Cortex of kidney (tissue), 1 donor: ENCODE measurements at places on chromosomes 16 and 17.

- no peak for DNase-seq
These were observed 7.9 kb upstream of the MON1B start for GRCh38 chr16:77183137-77183536.

GRCh38 chr17:28612936-28613872, 781 bp downstream of the RSKR start:
- DNase-seq = no peak

- DNase-seq = no peak
These were observed 66.2 kb upstream of the CACNG3 start for GRCh38 chr16:24189941-24190340.

DNA sequence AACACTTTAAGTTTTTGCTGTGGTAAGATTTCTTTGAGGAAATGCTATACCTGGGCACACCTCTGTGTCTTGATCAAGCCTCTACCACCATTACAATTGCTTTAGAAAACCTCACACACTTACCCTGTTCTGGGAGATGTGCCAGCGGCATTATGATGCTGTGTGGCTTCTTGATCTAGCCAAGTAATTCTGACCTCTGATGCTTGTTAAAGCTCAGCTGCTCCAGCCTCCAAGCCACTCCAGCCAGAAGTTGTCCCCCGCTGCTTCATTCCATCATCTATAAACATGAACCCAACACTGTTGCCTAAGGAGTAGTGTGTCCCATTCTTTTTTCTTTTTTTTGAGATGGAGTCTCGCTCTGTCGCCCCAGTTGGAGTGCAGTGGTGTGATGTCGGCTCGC, 60.1 kb downstream of the CYLD start:
- DNase-seq = no peak

DNA sequence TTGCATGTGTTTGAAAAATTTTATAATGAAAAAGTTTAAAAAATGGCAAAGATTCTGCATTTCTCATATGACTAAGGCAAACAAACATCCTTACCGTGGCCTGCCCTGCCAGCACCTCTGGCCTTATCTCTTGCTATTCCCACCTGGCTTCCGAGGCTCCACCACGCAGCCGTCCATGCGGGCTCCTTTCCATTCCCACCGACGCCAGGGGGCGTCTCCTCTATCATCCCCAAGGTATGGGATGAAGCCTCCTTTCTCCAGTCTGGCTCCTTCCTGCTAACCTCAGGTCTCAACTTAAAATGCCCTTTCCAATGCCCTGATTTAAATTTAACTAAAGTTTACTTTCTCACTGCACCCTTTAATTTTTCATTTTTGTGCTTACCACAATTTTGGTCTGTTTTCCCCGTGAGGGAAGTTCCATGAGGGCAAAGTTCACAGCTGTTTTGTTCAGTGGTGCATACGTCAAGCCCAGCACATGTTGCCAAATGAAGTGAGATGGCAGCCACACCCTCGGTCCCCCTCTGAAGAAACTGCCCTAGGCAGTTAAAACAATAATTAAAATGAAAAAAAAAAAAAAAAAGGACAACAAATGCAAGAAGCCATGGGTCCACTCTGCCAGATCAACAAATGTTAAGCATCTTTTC, 13.3 kb upstream of the SDK2 start:
- no peak for DNase-seq

GRCh38 chr17:65918500-65918899, 273.4 kb downstream of the CEP112 start:
- DNase-seq = no peak

- DNase-seq = no peak
These were observed 161.4 kb downstream of the GRIN2A start for GRCh38 chr16:10020866-10021265.

DNA sequence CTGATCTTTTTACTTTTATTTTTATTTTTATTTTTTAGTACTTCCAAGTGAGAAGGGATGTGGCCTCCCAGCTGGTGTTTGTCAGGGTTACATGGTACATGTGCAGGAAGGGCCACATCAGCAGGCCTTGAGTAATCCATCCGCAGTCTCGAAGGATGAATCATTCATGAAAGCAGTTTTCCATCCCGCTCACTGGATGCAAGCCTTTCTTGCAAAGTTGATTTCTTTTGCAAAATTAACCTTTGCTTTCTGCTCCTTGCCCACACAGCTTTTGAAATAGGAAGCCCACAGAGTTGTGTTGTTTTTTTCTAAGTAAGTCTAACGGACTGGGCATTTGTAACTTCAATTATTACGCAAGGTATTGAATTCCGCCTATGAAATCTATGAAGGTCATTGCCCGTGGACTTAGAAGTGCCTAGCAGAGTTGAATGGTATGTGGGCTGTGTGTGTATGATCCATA, 157.4 kb downstream of the PRKCA start:
- no peak for DNase-seq

DNA sequence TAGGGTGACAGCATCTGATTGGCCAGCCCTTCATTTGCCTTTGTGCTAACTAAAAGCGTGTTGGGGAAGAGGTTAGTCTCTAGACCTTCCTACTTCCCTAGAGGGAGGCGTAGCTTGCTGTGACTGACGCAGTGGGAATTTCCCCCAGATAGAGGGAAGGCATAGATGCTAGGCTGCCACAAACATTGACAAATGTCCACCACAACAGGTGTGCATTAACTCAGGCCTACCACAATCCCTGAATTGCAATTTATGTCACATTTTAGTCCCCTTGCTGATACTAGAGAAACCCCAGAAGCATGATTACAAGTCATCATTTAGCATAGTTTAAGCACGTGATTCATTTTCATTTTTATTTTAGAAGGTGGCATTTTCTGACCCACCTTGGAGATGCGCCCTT, 76.3 kb upstream of the WSB1 start:
- DNase-seq = no peak

DNA sequence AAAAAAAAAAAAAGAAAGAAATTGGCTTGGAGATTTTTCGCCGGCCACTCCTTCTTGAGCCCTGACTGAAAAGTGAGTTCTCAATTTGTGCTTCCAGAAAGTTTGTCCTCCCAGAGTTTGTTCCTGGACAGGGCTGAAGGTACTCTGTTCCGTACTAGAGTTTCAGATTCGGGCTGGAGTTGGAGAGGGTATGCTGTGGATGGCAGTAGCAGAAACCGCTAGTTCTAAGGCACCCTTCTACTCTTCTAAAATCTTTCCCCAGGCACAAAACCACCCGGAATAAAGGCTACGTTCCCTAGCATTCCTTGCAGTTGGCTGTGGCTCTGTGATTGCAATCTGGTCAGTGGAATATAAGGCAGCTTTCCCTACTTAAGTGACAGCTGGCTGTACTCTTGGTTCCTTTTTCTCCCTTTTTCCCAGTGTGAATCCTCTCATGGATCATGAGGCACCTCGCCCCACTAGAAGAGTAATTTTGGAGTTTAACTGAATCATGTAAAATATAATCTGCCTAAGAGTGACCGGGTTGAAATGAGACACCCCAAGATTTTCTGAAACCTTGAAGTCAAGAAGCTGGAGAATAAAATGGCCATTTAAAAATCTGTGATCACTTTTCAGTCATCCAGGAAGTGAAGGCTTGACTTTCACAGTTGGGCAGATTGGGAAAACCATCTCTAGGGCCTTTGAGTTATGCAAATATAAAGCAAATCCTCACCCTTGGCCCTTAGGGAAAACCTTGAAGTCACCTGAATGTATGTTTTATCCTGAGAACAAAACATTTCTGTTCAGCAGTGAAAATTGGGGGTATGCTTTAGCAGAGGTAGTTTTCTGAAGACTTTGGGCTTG, 901 bp upstream of the HEATR6 start:
- no peak for DNase-seq

GRCh38 chr16:24846548-24847357, 990 bp downstream of the SLC5A11 start:
- no peak for DNase-seq

DNA sequence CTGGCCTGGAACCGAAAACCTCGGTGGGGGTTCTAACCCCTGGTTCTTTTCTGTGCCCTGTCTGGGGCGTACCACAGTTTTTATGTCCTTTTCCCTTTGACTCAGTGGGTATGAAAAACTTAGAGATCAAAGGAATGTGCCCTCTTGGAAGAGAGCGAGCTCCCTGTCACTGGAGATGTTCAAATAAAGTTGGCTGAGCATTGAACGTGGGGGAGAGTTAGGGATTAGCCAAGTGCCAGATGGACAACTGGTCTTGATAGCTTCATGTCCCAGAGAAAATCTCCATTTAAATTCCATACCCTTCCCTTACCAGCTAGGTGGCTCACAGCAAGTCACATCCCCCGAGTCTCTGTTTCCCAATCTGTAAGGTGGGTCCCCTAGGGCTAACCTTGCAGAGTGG, 9.5 kb downstream of the ADGRG1 start:
- DNase-seq = no peak

- no peak for DNase-seq
These were observed 14.4 kb downstream of the NTAN1 start for GRCh38 chr16:15041271-15042004.

DNA sequence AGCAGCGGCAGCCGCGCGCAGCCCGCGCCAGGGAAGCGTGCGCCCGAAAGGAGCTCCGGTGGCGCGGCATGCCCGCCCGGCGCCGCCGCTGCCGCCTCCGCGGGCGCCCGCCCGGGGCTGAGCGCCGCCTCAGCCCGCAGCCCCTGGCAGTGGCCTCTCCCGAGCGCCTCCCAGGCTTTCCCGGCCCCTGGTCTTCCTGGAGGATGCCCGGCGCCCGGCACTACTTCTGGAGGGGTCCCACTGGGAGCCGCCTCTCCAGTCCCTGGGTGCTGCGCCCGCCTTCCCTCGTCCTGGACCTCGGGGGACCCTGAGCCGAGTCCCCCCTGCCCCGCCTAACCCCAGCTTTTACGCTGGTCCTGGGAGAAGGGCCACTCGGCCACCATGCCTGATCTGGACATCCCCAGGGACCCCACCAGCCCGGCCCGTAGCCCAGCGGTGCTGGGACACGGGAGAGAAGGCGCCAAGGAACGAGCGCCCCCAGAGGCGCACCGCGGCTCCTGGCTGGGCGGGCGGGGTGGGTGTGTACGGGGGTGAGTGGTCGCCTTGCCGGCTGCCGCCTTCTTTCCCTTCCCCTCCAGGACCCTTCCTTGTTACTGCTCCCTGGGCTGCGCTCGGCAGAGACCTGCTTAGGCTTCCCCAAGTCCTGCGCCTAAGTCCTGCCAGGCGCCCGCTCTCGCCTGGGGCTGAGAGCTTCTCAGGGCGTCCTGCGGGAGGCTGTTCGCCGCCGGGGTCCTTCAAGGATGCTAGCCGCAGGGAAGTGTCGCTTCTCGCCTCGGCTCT, 704 bp downstream of the ASIC2 start:
- DNase-seq = no peak

DNA sequence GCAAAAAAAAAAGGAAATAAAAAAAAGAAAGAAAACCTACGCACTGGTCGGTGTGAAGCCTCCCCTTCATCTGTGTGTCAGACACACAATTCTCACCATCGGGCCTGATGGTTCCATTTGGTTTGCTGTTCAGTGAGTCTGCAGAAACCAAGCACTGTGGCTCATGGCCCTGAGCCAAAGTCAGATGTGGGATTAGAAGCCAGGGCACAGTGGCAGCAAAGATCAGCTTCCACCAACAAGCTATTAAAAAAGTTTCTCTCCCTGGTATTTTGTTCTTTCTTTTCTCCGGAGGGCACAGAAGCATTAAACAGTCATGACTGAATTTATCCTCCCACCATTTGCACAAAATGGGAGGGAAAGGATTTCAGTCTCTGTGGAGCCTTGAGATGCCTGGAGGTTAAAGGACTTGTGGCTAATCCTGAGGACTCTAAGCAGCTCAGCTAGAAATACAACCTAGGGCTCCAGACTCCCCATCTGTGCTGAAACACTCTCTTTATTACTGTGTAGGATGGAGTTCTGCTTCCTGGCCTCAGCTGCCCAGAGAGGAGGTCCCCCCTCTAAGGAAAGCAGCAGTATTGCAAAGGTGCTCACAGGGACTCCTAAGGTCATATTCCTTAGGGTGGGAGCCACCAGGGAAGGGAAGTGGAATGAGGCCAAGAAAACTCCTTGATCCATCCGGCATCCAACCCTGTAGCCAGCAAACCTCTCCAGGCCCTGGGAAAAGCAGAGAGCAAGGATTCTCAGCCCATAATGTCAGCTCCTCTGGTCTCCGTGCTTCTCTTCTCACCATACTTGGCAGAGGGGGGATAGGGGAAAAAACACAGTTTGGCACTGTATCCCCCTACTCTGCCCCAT, 28.2 kb downstream of the SLC39A11 start:
- no peak for DNase-seq

GRCh38 chr17:9809409-9809808, 12.5 kb downstream of the GSG1L2 start:
- DNase-seq = no peak

- DNase-seq = no peak
These were observed 123.9 kb upstream of the GNAO1 start for GRCh38 chr16:56067406-56067805.

DNA sequence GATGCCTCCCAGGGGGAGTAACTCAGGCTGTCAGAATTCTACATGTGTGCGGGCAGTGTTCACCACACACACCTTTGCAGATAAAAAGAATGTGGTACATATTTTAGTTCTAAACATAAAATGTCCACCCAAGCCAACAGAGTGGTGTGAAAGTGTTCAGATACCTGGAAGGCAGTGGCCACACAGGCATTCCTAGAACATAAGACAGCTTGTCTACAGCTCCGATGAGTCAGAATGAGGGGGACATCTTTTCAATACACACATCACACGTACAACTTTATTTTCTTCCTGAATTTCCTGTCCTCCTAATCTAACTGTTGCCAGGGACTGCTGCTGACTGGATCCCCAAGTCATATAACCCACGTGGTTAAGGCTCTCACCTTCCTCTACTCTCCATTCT, 142.3 kb downstream of the ZFHX3 start:
- no peak for DNase-seq

- DNase-seq = no peak
These were observed 204.0 kb upstream of the CCL2 start for GRCh38 chr17:34051046-34051445.

GRCh38 chr17:17989081-17989480, 16.4 kb downstream of the DRC3 start:
- DNase-seq = no peak

DNA sequence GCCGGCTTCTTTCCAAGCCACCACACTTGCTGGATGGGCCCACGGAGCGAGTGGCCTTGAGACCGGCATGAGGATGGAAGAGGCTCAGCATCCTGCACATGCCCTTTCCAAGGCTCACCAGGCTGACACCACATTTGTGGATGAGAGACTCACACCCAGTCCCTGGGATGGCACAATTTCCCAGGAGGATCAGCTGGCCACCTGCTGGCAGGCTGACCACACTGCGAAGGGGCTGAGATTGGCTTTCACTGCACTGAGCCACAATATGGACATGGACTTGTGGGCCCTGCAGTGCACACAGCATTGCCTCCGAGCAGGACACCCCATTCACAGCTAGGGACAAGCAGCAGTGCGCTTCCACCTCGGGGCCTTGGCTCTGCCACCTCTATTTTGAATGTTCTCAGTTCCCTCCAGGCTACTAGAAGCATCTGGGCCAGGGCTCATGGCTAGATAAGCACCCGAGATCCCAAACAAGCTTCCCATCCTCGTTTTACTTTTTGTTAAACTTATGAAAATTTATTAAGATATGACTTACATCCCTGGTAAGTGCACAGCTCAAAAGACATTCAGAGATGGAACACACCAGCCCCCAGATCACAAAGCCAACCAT, 25.3 kb upstream of the KSR1 start:
- DNase-seq = no peak
